ENCODE measurements at places on chromosomes 4 and X.

- DNase-seq = no peak
Measured at GRCh38 chr4:114417214-114417613, 181.4 kb upstream of the UGT8 start.

GRCh38 chr4:17521595-17521994 lies 6.6 kb downstream of the CLRN2 start:
- DNase-seq = no peak

GRCh38 chr4:13968723-13969122 lies 341.2 kb upstream of the BOD1L1 start:
- no peak for DNase-seq

DNA sequence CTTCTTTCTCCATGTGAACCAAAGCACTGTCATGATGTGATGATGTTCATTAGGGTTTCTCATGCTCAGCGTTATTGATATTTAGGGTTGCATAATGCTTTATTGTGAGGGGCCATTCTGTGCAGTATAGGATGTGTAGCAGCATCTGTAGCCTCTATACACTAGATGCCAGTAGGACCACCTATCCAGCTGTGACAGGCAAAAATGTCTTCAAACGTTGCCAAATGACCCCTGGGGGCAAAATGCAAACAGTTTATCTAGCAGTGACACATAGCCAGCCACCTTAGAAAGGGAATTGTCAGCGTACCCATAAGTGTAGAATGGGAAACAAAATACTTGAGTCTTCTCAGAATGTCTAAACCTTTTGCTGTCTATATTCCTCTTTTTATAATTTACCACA lies 18.8 kb downstream of the NFKB1 start:
- DNase-seq = no peak

- DNase-seq = no peak
Measured at GRCh38 chr4:53199356-53199755, 166.5 kb downstream of the SCFD2 start.

GRCh38 chr4:25531272-25531671 lies 124.4 kb upstream of the SLC34A2 start:
- DNase-seq = no peak

DNA sequence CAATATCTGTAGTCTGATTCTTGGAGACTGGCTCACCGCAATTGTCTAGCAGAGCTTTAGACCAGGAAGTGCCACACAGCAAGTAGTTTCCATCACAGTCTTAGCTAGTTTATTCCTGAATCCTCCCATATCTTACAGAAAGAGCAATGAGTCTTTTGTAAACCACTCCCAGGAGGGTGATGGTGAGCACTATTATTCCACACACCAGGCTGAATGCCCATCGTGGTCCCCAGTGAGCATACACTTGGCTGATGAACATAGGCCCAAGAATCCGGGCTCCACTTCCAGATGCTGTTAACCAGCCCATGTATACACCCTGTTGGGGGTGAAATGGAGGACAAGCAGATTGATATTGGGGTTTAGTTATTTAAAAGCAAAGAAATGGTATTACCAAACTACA lies 39.8 kb downstream of the PLK4 start:
- DNase-seq = no peak

- no peak for DNase-seq
Measured at GRCh38 chr4:53376900-53377299, 541 bp upstream of the FIP1L1 start.

- no peak for DNase-seq
Measured at GRCh38 chr4:16264798-16265197, 38.5 kb upstream of the TAPT1 start.

DNA sequence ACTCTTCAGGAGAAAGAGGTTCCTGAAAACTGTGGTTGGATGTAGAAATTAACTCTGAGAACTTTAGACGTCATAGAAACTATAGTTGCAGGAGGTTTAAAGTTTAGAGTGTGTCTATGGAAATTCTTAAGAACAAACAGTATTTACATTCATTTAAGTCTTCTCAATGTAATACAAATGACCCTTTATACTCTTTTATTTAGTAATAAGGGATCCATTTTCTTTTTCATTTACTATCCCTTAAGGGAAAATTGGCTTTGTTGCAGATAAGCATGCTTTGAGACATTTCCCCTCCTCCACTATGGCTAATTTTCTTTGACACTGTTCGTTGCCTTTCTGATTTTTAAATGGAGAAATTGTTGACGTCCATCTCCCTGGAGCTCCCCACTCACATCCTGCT lies 96.4 kb downstream of the POLA1 start:
- no peak for DNase-seq

DNA sequence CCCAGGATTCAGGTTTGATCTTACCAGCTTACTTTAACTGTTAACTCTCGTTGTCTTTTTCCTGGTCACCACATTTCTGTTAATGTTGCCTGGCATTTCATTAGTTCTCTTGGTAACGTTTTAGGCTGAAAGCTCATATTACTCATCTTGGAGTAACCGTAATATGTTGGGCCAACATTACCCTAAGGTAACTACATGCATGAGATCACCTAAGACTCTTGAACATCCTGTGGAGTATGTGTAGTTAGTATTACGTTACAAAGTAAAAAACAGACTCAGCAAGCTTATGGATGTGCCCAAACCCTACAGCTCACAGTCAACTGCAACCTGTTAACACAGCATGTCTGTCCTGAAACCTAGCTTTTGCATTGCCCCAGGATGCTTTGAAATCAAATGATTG lies 203.3 kb upstream of the HS3ST1 start:
- no peak for DNase-seq

GRCh38 chr4:86918539-86919072 lies 16.2 kb upstream of the AFF1 start:
- DNase-seq = no peak

GRCh38 chr4:152968806-152969394 lies 32.8 kb downstream of the FHDC1 start:
- no peak for DNase-seq

DNA sequence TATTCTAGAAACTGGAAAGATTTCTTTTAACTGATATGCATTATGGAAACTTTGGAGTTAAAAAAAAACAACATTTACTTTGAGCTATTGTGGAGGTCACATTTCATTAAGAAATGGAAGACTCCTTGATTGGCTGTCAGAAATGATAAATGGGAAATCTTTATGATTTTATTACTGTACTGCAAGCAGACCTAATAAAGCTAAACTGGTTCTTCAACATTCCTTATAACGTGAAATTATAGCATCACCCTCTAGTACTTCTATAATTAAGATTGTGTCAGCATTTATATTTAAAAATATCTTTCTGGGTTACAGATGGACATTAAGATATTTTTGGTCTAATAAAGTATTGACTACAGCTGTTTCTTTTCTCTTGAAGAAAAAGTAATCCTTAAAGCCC lies 213.8 kb upstream of the PACRGL start:
- DNase-seq = no peak

DNA sequence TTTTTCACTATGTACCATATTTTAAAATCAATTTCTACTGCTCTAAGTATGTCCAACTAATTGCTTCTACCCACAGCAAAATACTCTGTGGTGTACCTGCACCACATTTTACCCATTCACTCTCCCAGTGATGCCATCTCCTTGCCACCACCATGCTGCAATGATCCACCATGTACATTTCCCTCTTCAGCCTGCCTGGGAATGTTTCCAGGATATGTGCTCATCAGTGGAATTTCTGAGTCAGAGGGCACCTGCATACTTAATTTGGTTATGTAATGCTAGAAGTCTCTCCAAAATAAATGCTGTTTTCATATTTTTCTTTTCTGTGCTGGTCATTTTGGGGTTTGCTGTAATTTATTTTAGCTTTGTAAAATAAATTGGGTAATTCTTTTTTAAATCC lies 33.2 kb upstream of the OCIAD2 start:
- no peak for DNase-seq

DNA sequence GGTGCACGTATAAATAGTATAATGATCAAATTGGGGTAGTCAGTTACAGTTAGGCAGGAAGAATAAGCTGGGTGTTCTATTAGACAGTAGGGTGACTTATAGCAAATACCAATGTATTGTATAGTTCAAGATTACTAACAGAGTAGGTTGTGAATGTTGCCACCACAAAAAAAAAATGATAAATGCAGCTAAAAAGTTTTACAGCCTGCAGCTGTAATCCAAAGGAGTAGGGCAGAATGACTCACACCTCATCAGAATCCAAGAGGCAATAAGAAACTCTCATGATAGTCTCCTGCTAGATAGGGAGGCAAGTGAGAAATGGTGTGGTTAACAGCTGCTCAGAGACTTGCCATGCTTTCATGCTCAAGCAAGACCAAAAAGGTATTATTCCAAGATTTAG lies 19.6 kb upstream of the TCEAL4 start:
- DNase-seq = no peak

DNA sequence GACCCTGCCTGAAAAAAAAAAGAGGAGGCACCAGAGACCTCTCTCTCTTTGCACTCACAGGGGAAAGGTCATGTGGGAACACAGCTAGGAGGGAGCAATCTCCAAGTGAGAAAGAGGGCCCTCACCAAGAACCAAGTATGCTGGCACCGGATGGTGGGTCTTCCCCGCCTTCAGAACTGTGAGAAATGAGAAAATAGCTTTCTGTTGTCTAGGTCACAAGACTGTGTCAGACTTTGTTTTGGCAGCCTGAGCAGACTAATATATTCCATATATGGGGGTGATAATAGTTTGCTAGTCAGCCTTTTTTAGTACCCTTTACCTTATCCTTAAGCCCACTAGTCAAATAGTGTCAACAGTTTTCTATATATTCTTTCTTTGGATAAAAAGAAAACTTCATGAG lies 193.0 kb downstream of the TRIML1 start:
- no peak for DNase-seq

- no peak for DNase-seq
Measured at GRCh38 chr4:72031868-72032608, at the start of gene NPFFR2. Gene NPFFR2 (plus strand): TSS chr4:72032000. CDS start chr4:72128592, 96,592 bp downstream.

DNA sequence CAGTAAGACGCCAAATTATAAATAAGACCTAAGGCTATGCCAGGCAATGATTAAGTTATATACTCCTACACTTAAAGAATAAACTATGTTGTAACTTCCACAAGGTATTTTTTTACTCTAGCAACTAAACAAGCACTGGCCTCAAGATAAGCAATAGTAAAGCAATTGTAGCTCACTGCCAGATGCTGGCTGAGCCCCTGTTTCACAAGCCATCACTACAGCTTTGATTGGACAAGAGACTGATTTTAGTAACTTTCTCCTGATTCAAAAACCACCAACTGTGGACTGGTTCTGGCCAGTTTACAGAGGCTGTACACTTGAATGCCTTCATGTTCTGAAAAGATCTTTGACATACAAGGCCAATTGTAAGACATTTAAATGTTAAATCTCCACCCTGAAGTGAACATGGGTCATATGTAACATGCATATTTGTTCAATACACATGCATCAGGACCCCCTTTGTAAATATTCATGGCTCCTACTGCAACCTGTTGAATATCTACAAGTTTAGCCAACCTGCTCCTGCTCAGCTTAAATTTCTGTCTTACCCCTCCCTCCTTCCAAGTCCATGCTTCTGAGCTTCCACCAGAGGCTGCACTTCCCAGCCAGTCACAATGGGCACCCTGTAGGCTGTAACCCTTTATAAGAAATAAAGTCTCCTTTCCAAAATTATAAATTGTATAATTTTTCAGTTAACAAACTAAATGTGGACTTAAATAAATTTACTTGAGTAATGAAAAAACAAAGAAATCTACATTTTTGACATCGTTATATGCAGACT lies 423.6 kb downstream of the ANKRD50 start:
- no peak for DNase-seq

Measured in activated T-helper 1 cell treated with anti-CD3 and anti-CD28 coated beads, Interleukin-2, amount 50 U/mL, for 16 hours (primary cell).